ENCODE measurements at places on chromosomes 13 and 19. TPM values are rescaled to one million over a fixed set of nuclear protein-coding genes. Genes with fewer than 3 reads are reported as not detected.

GRCh38 chr19:524062-524674 lies 7.4 kb upstream of the CDC34 start:
- DNase-seq = no peak

GRCh38 chr19:52391135-52391534 lies 6.5 kb upstream of the ZNF528 start:
- no peak for DNase-seq

GRCh38 chr19:38145623-38146022 lies 78.4 kb downstream of the DPF1 start:
- DNase-seq = no peak

The MYH14 gene
- 91.0 TPM for total RNA-seq

DNA sequence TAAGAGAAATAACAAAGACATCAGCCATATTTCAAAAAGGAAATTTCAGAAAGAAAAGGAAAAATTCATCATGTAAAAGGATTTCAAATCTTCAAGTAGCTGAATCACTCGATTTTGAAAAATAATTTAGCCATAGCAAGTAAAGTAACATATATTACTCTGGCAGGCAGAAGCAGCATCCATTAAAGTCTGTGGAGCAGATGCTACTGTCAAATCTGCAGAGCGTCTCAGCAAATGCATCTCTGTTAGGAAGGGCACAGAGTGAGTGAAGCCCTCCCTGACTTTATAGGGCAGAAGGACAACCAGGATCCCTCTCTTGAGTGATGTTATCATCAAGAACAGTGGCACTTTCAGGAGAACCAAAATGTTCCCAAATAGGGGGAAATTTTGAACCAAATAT lies 445.5 kb downstream of the EFNB2 start:
- no peak for DNase-seq

The B3GNT3 gene
- 243 TPM for total RNA-seq

The STXBP2 gene
- 215 TPM for total RNA-seq

- DNase-seq = no peak
Measured at GRCh38 chr19:42324655-42325307, 654 bp upstream of the MEGF8 start.

The PSPN gene
- 4.5 TPM for total RNA-seq

The CYP2F1 gene
- total RNA-seq = not detected

DNA sequence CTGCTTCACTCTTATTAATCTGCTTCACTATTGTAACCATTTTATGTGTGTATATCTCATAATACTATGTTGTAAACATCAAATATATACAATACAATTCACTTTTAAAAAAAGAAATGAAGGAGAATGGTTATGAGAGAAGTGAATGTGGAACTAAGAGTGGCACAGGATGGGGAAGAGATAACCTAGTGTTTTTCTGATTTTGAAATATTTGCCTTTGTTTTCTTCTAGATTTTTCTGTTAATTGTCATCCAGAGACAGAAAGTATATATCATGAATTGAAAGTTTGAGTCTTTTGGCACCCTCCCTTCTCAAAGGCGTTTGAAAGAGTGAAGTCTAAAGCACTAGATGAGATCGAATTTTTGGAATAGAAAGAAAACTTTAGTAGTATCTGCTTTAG lies 2.8 kb downstream of the DNAJC3 start:
- no peak for DNase-seq

DNA sequence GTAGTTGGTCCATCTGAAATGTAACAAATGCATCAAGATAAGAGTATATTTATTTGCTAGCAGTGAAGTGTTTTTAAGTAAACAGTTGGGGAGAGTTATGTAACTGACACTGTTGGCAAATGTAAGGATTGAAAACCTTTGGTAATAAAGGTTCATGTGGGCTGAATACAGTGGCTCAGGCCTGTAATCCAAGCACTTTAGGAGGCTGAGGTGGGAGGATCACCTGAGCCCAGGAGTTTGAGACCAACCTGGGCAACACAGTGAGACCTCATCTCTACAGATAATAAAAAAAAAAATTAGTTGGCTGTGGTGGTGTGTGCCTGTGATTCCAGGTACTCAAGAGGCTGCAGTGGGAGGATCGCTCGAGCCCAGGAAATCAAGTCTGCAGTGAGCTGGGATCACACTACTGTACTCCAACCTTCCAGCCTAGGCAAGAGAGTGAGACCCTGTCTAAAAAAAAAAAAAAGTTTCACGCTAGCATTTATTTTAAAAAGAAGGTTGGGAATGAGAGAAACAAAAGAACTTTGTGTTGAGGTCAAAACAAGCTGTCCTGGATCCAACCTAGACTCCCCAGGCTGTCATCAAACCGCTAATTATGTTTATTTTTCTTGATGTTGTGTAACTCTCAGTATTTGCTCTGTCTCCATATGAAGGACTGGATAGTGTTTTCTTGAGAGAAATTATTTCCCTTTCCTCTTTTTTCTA lies 20.7 kb downstream of the SETDB2 start:
- DNase-seq = no peak

The TEX101 gene
- not detected for total RNA-seq

DNA sequence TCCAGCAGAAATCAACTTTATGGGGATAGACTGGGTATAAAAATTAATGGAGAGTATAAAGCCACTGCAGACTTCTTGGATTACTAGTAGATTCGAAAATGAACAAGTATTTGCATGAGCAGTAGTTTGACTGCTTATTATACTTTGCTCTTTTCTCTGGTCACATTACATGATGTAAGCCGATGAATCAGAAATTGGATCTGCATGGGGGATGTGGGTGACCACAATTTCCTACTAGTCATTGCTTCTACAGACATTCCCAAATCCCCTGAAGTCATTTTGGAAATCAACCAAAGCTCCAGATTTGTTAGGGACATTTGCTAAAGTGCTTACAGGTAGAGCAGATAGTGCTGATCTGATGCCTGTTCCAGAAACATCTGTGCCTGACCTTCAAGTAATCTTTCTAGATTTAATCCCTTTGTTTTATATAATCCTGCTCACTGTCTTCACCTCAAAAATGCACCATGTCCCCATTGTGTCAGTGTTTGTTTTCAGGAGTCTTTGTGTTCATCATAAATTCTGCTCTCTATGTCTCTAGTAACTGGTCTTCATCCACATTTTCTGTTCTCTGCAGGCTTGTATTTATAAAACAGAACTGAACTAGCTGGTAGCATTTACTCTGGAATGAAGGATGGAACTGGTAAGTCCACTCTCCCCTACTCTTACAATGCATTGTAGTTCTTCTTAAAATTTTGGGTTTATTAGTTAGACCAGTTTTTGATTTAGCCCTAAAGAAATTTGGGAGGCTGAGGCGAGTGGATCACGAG lies 201.5 kb upstream of the CSNK1A1L start:
- DNase-seq = no peak

GRCh38 chr19:30625947-30626625 lies 253.9 kb downstream of the ZNF536 start:
- DNase-seq = no peak

- DNase-seq = no peak
Measured at GRCh38 chr13:36872621-36873020, 47.4 kb downstream of the SMAD9 start.

DNA sequence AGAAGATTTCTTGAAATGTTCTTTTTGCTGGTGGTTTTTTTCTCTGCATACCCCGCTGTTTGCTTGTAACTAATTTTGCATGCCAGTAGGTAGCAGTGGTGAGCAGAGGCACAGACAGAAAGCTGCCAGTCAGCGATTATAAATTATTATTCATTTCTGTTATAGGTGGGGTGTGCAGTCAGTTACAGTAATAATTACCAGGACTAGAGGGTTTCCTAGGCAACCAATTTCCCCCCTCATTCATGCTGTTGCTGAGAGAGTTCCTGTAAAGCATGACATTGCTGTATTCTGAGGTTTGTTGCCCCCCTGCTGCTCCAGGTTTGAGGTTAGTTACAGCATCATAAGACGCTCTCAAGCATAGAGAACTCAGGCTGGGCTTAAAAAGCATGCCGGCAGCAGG lies 104.5 kb downstream of the URI1 start:
- DNase-seq = no peak

The ERICH4 gene
- not detected for total RNA-seq

GRCh38 chr13:112790735-112791641 lies 101.2 kb downstream of the ATP11A start:
- no peak for DNase-seq

DNA sequence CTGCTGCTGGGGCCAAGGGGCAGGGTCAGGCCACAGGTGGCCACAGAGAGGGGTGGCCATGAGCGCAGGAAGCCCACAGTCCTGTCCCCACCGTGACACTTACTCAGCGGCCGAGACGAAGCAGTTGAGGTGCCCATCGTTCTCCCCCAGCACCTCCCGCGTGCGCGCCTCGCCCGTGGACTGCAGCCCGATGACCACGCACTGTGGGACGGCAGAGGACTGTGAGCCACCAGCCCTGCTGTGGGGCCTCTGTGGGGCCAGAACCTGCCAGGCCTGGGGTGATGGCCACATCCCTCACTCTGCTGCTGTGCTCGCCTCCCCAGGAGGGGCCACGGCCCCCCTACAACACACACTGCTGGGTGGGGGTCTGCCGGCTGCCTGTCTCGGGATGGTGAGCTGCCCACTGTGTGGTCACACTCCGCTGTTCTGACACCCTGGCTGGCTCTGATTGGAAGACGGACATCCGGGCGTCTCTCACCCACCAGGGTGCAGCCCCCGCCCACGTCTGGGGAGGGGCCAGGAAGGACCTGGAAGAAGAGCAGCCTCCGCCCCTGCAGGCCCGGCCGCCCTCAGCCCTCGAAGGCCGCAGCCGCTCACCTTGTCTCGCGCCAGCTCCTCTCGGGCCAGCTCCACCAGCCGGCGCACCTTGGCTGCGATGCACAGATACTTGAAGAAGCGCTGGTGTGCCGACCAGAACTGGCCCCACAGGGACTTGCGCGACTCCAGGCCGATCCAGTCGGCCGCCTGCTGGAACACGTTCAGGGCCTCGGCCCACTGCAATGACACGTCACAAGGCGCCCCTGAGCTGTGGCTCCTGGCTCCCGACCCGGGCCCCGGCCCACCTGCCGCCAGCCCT lies 13.2 kb downstream of the GPX4 start:
- DNase-seq = no peak

The ALKBH6 gene
- total RNA-seq = 34.9 TPM

The FCHO1 gene
- total RNA-seq = 19.8 TPM

GRCh38 chr13:51678420-51678819 lies 94.2 kb downstream of the WDFY2 start:
- no peak for DNase-seq

GRCh38 chr19:55472463-55472862 lies 4.0 kb upstream of the ZNF628 start:
- no peak for DNase-seq

DNA sequence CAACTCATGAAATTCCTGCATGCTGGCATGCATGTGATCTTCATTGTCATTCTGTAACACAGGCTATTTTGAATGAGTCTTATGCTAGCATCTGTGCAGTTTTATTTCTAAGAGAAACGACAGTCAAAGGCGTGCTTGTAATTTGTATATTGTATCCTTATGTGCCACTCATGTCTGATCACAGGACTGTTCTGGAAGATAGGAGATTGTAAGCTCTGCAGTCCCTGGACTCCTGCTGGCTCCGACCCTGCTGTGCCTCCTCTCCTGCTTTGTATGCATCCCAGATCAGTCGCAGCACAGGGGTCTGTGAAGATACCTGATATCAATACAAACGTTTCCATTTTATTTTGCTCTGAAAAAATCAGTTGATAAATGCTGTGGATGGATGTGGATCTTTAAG lies 653.1 kb downstream of the LIG4 start:
- DNase-seq = no peak

GRCh38 chr13:112964971-112965492 lies 4.0 kb upstream of the MCF2L start:
- DNase-seq = no peak

DNA sequence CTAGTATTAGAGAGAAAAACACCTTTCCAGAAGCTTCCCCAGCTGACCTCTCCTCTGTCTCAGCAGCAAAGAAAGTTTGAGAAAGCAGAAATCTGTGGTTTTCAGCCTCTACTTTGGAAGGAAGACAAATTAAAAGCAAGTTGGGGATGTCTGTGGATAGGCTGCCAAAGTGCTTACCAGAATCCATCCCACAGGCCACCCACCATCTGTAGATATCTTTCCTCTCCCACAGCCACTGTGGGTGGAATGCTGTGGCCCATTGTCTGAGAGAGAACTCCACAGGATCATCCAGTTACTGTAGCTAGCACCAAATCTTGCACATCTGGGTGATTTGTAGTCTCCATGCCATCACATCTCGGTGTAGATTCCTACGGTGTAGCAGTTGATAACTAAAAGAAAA lies 133.5 kb downstream of the DNAJC15 start:
- no peak for DNase-seq

The ZNF431 gene
- 10.9 TPM for total RNA-seq

The KIR3DL1 gene
- not detected for total RNA-seq

DNA sequence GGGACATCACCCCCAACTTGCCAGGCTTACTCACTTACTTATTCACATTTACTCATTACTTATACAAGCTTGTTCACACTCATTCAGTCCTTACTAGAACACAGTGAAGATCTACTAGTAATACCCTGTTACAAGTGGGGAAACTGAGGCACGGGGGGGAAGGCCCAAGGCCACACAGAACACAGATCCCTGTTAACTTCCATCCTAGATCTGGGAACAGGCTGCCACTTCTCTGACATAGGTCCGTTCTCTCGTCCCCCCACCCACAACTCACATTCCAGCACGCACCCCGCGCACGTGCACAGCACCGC lies 1.5 kb upstream of the NRTN start:
- no peak for DNase-seq

GRCh38 chr19:51548891-51549305 lies 17.4 kb upstream of the SIGLEC6 start:
- no peak for DNase-seq

GRCh38 chr13:48493851-48494250 lies 39.0 kb downstream of the RCBTB2 start:
- DNase-seq = no peak

The PSG5 gene
- total RNA-seq = not detected

The RNF113B gene
- not detected for total RNA-seq

DNA sequence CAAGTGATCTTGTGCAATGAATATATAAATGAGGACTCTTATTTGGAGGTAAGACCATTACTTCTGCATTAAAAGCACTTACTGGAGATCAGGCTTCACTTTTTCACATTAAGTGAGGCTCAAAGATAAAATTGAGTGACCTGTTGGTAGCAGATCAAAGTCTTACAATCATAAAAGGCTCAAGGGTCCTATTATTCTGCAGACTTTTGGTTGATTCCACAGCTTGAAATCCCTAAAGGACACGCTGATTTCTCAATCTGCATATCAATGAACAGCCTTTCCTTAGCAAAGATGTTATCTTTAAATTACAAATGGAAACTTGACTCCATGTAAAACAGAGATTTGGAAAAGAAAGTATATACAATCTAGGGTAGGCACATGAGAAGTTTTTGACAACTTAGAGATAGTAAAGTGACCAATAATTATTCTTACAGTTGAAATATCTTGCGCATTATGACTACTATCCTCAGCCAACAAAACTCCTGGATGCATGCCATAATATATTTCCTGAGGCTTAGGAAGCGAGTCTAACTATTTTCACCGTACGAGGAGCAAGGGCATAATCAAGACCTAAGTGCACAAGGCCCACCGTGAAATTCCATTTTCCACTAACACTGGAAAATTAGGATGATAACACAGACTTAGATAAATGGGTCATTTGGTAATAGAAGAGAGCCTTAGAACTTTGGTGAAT lies 640.7 kb downstream of the LIG4 start:
- no peak for DNase-seq

The TEX26 gene
- total RNA-seq = 0.26 TPM

The CCNA1 gene
- 5.6 TPM for total RNA-seq

The ZNF471 gene
- total RNA-seq = 14.9 TPM

The PLK5 gene
- total RNA-seq = 0.89 TPM

Measured in mucosa of gallbladder (tissue), 1 donor.